Pancreas (tissue), 10 donors: ENCODE measurements at places on chromosomes 1 and 21.
A peak's percentile ranks its signal among the peaks of the same experiment; 100 is the strongest.

DNA sequence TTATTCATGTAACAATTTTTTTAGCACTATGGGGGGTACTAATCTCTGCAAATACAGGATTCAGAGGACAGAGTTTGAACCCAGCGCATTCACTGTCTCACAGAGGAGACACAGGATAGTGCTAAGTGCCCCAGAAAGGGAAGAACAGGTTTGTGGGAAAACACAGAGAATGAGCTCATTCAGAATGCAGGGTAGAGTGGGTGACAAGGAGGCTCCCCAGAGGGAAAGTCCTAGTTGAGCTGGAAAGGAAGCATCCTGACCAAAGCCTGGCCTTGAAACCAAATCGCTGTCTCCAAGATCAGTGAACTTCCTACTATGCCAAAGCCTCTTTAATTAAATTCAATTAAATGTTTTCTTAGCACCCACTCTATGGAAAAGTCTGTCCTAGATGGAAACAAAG is 19.0 kb upstream of the RGS2 start:
- DNase-seq: no peak

- no peak for DNase-seq
Measured at GRCh38 chr1:198687429-198687828, 48.6 kb downstream of the PTPRC start.

- no peak for DNase-seq
Measured at GRCh38 chr1:29171089-29171488, 10.6 kb downstream of the SRSF4 start.

- DNase-seq: no peak
Measured at GRCh38 chr1:220341126-220341525, 68.9 kb upstream of the RAB3GAP2 start.

DNA sequence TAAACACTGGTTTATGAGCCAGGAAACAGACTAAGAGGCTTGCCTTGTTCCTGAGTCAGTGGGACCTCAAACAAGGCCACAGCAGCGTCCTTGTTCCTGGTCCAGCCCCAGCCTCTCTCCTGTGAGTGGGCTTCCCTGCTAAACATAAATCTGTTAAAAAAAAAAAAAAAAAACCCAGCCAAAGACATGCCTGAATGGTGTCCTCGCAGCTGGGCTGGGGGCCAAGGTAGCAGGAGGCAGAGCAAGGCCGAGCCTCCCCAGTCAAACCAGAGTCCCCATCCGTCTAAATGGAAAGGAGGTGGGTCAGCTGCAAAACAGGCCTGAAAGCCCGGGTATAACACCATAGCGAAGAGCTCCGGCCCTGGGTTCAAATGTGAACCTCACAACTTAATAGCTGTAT is 18.1 kb upstream of the IFFO2 start:
- no peak for DNase-seq

DNA sequence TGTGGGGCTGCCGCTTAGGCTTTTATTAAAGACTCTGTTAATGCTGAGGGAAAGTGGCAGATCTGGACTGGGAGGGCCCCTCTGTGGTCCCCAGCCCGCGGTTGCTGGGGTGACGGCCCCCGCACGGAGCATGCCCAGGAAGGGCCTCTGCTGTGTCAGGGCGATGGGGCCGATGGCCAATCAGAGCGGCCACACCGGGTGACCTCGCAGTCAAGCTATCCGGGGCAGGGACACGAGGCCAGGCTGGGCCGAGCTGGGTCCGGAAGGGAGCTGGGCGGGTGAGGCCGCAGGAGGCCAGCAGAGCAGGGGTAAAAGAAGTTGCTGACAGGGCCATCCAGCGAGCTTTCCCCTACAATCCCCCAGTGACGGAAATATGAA is 145.1 kb downstream of the CASZ1 start:
- no peak for DNase-seq

- no peak for DNase-seq
Measured at GRCh38 chr1:228391411-228392020, 15.1 kb downstream of the TRIM11 start.

DNA sequence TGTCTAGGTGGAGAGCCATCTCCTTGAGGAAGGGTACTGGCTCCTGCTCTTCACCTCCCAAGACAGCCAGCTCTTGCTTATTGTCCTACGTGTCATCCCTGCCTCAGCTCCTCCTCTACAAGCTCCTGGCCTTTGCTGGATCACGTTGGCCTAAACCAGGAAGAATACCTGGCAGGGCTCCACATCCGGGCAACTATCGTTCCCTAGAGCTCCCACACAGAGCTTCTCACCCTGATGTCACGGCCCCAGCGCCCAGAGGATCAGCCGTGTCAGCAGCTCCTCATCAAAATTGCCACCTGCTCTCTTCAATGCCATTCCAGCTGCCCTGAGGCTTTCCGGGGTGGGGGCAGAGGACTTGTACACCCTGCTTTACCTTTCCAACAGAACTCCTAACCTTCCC is 1.9 kb upstream of the TPM3 start:
- DNase-seq: peak; percentile 91

DNA sequence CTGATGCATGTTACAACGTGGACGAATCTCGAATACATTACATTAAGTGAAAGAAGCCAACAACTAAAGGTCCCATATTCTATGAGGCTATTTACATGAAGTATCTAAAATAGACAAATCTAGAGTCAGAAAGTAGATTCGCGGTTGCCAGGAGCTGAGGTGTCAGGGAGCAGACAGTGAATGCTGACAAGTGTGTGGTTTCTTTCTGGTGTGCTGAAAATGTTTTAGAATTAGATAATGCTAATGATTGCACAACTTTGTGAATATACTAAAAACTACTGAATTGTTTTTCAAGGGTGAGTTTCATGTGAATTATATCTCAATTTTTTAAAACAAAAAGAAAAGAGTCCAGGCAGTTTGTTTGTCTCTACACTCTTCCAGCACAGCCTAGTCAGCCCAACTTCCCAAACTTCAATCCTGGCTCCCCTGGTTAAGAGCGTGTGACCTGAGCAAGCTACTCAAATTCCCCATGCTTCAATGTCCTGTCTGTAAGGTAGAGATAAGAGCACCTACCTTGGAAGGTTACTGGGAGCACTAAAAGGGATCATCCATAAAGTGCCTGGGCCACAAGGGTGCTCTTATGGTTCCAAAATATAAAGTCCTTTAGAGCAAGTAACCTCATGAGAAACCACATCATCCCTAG is 20.9 kb downstream of the HLCS start:
- DNase-seq: no peak

DNA sequence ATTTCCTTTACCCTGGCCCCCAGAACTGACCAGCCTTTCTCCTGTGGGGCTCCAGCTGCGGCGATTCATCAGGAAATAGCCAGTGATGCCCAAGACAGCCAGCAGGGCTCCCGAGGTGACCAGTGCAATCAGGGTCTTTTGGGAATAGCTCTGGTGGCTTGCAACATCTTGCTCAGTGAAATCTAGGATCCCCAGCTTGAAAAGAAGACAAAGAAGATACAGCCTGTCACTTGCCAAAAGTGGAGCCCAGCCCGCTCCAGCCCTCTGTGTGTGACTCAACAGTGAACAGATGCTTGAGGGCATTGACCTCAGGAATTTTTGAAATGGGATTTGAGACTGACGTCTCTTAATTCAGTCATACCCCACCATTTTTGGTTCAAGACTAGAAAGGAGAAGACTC is 22.3 kb downstream of the CD34 start:
- DNase-seq: no peak

DNA sequence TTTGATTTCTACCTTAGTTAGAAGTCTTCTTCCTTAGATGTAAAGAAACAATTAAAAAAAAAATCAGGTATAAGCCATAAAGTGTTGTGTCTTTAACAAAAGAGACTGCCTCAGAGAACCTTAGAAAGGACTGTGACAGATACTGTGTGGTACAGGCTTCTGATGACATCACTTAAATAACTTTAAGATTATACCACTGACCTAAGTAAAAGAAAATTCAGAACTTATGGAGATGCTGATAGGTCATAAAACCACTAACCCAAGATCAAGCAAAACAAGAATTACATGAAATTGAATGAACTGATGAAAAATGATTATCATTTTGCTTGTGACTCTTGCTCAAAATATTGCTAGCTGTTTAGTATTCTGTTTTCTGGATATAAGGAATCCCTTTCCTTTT is 220.8 kb downstream of the NRIP1 start:
- DNase-seq: no peak

DNA sequence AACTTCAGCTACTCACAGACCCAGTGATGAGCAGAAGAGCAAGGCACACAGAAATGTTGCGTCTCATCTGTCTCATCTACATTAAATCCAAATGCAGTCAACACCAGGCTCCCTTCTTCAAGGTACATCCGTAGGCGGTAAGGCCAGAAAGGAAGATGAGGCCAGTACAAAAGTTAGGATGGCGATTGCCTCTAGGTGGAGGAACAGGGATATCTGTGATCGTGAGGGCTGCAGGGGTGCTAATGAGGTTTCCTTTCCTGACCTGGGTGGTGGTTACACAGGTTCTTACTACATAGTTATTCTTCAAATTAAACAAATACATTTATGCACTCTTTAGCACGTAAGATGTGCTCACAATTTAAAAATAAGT is 1.4 kb upstream of the MYBPH start:
- DNase-seq: no peak

GRCh38 chr1:2108213-2108876 is 58.1 kb downstream of the PRKCZ start:
- DNase-seq: peak; percentile 30

GRCh38 chr1:243513726-243514491 is 258.1 kb downstream of the SDCCAG8 start:
- DNase-seq: no peak

- DNase-seq: no peak
Measured at GRCh38 chr1:26788515-26788785, 700 bp downstream of the PIGV start.

GRCh38 chr1:32263744-32264143 is 12.7 kb downstream of the LCK start:
- no peak for DNase-seq

DNA sequence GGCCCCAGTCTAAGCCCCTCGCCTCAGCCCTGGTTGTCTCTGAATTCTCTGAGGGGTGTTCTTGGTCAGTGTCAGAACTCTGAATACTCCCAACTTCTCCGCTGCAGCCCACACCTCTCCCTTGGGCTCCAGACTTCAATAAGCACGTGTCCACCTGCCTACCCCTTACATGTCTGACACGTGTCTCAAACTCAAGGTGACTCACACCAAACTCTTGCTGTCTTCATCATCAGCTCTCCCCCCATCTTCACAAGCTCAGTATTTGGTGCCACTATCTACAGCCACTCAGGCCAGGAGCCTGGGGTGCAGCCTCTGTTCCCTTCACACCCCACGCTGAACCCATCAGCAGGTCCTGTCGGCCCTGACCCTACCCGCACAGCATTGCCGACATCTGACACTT is 18.8 kb upstream of the UBXN10 start:
- no peak for DNase-seq

GRCh38 chr1:99590578-99591209 is 55.2 kb upstream of the PALMD start:
- no peak for DNase-seq

GRCh38 chr1:154550070-154550469 is 8.4 kb downstream of the UBE2Q1 start:
- no peak for DNase-seq

- DNase-seq: no peak
Measured at GRCh38 chr1:63189677-63190076, 132.7 kb upstream of the FOXD3 start.

- DNase-seq: peak; percentile 80
Measured at GRCh38 chr21:35697321-35697808, 363.0 kb downstream of the SETD4 start.

DNA sequence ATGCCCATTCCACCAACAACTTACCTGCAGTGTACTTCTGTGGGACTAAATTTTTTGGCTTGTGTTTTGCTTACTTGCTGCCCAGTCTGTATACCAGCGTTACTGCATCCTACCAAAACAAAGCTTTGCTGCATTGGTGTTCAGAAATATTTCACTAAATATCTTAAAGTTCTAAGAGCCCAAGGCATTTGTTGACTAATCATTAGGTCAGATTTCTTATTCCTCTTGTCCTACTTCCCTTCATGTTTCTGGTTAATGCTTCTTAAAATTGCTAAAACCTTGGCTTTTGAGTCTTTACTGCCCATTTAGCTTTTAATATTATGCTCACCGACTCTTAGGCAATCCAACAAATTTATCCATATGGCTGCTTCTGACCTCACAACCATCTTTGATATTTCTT is 161.8 kb downstream of the DPYD start:
- DNase-seq: no peak

DNA sequence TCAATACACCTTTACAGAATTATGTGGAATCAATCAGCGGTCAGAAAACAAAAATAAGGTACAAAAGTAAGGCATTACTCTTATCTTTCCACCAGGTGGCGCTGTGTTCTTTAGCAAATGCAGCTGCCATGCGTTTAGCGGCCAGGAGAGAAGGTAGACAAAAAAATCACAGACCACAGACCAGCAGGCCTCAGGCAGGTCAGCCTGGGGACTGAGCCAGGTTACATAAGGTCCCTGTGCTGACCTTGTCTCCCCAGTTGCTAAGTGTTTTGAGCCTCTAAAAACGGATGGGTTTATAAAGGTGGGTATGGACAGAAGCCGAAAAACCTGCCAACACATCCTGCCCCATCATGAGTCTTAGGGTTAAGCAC is 2.8 kb downstream of the RGS16 start:
- peak; percentile 77 for DNase-seq

DNA sequence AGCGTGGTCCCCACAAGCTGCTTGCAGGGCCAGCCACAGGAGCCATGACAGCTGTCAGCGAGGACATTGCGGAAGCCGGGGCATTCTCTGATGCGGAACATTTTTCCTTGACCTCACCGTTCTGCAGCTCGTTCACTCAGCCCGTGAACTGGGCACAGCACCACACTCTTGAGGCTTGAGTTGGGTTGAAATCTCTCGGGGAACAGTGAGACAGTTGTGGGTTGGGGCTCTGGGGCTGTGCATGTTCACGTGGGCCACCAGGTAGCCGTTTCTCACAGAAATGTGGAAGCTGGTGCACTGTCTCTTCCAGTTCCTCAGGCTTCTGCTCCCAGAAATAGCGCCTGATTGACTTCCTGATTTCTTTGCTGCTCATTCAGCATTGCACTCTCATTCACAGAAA is 69.8 kb downstream of the SPSB1 start:
- DNase-seq: no peak

- DNase-seq: no peak
Measured at GRCh38 chr21:37253991-37254390, 13.1 kb downstream of the VPS26C start.

GRCh38 chr1:60421965-60422364 is 348.4 kb upstream of the C1orf87 start:
- no peak for DNase-seq

GRCh38 chr1:241542199-241542907 is 10.2 kb downstream of the KMO start:
- DNase-seq: no peak

- no peak for DNase-seq
Measured at GRCh38 chr1:15540186-15540585, 13.5 kb downstream of the DNAJC16 start.

DNA sequence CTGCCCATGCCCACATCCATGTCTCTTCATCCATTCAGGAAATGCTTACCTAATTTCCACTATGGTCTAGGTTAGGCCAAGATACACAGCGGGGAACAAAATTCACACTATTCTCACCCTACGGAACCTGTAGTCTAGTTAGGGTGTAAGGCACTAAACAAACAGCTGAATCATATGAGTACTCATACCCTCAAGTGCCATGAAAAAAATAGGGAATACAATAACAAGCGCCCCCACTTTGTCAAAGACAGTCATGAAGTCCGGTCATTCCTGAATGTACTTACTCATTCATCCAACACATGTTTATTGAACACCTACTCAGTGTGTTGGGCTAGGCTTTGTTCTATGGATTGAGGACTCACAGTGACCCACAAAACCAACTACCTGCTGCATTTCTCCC is 6.2 kb upstream of the FYB2 start:
- DNase-seq: no peak
